ENCODE measurements at places on chromosomes 2 and 18.
A peak's percentile ranks its signal among the peaks of the same experiment; 100 is the strongest.

DNA sequence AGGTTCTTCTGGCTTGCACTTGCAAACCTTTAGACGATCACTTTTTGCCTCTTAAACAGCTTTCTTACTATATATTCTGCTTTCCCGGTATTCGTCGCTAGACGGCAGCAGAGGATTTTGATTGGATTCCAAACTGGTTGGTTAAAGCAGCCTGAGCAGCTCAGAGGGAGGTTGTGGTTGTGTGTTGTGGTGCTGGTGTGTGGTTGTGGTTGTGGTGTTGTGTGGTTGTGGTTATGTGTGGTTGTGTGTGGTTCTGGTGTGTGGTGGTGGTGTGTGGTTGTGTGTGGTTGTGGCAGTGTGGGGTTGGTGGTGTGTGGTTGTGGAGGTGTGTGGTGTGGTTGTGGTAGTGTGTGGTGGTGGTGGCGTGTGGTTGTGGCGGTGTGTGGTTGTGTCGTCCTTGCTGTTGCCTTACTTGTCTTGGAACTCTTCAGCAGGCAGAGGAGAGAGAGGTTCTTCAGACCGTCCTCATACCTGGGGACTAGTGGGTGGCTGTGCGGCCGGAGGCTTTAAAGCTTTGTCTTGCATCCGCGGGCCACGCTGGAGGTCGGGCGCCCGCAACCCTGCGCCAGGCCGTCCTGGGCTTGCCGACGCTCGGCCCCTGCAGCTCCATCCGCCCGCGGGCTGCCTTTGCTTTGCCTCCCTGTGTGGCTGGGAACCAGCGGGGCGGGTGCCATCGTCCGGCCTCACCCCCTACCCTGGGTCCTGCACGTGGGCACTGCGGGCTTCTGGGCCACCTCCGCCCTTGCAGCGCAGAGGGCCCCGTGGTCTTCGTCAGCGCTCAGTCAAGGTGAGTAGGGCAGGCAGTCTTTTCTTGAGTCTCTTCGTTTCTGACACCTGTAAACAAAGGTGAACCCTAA is 190.8 kb downstream of the ARHGAP28 start:
- DNase-seq: peak; percentile 16

DNA sequence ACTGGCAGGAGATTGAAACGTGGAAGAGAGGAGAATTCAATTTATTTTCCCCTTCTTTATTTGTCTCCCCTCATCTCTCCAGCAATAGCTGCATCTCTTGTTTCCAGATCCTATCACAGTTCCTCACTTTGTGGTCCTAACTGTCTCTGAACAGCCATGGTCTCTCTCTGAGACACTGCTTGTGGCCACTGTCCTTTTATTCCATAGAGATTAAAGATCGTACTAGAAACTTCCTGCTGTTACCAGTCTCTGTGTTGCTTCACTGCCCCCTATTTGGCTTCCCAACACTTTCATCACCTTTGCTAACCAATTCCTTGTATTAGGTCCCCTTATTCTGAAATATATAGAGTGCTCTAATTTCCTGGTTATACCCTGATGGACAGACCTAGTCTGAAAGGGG is 48.9 kb upstream of the CAVIN2 start:
- DNase-seq: no peak

DNA sequence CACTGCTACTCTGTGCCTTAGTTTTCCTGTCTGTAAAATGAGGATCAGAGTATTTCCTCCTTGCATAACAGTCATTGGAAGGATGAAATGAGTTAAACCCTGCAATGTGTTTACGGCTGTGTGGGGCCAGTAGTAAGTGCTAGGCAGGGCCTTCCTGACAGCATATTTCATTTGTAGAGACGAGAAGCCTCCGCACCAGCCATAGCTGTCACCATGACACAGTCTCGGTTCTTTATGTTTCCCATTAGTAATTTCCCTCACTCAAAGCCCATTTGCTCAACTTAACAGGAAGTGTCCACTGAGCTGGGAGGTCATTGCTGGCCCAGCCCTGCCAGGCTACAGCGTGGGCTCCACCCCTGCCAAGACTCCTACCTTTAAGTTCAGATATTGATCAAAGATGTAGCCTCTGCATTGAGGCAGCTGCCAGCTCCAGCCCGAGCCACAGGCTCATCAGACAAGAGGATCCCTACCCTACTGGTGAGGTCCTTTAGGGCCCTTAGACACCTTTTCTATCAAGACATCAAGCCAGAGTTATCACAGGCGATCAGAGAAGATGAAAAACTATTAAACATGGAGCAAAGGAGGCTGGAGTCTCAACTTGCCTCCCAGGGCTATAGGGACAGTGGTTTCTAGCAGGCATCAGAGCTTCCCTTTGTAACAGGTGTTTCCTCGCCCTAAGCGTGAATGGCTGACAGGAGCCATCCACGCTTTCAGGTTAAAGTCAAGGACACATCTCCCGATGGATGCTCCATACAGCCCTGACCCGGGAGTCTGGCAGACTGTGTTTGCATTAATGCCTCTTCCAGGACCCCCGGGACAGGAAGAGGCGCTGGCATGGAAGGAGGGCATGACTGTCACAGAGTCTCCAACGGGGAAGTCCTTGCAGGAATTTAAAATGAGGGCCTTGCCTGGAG is 251.7 kb downstream of the NDUFA10 start:
- no peak for DNase-seq

- no peak for DNase-seq
Measured at GRCh38 chr18:54284981-54285785, 15.9 kb downstream of the POLI start.

DNA sequence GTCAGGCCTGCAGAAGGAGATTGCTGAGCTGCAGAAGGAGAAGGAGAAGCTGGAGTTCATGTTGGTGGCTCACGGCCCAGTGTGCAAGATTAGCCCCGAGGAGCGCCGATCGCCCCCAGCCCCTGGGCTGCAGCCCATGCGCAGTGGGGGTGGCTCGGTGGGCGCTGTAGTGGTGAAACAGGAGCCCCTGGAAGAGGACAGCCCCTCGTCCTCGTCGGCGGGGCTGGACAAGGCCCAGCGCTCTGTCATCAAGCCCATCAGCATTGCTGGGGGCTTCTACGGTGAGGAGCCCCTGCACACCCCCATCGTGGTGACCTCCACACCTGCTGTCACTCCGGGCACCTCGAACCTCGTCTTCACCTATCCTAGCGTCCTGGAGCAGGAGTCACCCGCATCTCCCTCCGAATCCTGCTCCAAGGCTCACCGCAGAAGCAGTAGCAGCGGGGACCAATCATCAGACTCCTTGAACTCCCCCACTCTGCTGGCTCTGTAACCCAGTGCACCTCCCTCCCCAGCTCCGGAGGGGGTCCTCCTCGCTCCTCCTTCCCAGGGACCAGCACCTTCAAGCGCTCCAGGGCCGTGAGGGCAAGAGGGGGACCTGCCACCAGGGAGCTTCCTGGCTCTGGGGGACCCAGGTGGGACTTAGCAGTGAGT is 19.4 kb downstream of the FOSL2 start:
- no peak for DNase-seq

GRCh38 chr18:21099442-21099841 is 12.2 kb downstream of the ROCK1 start:
- no peak for DNase-seq

All from AML-193 (cell line).